ENCODE measurements at places on chromosomes 5 and 9.
A peak's percentile ranks its signal among the peaks of the same experiment; 100 is the strongest.

DNA sequence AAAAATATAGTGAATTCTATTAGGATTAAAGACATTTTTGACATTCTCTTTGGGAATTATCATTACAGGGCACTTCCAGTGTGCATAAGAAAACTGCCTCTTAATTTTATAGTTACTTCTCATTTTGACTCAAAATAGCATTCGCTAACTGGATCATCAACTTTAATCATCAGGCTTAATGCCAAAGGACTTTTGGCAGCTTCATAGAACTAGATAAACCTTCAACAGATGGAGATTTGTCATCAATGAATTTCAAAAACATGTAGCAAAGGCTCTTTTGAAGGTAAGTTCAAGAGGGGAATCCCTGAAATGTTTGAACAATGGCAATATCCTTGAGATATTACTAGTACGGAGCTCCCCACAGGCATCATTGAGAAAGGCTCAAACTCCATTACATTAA lies 447.2 kb downstream of the PDE4D start:
- no peak for DNase-seq

GRCh38 chr9:69030851-69031645 lies 4.5 kb upstream of the FXN start:
- no peak for DNase-seq

- no peak for DNase-seq
Observed at GRCh38 chr5:59785676-59786333, 107.7 kb downstream of the PDE4D start.

- peak; percentile 33 for DNase-seq
Observed at GRCh38 chr9:95511952-95512708, 4.6 kb downstream of the PTCH1 start.

- no peak for DNase-seq
Observed at GRCh38 chr5:142104491-142104890, 4.1 kb upstream of the NDFIP1 start.

DNA sequence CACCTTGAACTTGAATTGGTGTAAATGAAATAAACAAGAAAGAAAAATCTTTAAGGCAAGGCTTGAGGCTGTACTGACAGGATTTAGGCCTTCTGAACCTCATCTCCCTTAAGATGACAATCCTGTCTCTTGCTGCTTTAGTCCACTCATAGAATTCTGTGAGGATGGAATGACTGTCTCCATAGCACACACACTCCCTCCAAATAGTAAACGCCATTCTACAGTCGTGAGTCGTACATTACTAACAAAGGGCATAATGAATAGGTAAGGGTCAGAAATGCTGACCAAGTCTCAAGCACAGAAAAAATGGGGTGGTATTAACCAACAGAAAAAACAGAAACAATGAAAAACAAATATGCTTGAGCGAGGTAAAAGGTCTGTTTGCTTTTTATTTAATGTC lies 71.8 kb upstream of the SIMC1 start:
- DNase-seq, result no peak
